AG08396 (cell line): ENCODE measurements at places on chromosomes 2 and 18.

GRCh38 chr18:36692371-36692770, 136.4 kb downstream of the TPGS2 start:
- peak; percentile 63 for DNase-seq

DNA sequence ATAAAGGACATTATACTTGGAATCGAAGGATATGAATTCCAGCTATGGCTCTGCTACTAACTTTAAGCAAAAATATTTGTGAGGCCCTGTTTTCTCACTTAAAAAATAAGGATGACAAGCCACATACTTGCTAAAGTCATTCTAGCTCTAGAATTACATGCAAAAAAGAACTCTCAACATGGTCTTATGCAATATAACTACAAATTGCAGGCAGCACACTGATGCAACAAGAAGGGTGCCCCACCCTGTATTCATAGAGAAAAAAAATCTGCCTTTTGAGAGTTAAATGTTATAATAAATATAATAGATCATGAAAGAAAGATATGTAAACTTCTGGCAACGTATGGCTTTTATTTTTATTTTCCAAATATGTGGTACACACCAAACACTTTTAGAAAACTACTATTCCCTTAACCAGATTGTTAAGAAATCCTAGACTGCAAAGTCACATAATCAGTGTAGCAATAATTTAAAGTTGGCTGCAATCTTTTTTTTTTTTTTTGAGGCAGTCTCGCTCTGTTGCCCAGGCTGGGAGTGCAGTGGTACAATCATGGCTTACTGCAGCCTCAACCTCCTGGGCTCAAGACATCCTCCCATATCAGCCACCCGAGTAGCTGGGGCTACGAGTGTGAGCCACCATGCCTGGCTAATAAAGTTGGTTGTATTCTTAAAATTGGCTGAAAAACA, 40.2 kb upstream of the WDSUB1 start:
- peak; percentile 3 for DNase-seq

DNA sequence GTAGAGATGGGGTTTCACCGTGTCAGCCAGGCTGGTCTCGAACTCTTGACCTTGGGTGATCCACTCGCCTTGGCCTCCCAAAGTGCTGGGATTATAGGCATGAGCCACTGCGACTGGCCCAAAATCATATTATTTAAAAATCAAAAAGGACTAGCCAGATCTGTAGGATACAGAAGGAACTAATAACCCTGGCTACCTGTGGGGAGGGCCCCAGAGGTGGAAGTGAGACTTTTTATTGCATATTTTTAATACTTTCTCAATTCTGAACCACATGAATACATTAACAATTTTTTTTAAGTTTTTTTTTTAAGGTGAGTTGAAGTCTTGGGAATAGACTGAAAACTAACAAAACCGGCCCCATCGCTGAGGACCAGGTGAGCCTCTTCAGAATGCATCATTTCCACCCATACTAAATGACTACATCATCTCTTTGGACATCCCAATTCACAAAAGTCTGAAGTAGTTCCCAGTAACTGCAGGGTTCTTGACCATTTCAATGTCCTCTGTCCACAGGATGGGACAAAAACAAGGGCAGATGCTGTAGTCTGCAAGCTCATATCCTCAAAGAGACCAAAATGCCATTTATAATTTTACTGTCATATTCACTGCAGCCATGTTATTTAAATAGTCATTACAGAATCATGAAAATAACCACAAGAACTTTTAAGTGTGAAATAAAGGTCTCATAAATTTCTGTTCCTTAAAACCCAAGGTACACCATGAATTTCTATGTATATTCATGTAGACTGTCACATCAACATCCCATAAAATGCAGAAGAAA, 21.4 kb downstream of the RPL31 start:
- DNase-seq: no peak

DNA sequence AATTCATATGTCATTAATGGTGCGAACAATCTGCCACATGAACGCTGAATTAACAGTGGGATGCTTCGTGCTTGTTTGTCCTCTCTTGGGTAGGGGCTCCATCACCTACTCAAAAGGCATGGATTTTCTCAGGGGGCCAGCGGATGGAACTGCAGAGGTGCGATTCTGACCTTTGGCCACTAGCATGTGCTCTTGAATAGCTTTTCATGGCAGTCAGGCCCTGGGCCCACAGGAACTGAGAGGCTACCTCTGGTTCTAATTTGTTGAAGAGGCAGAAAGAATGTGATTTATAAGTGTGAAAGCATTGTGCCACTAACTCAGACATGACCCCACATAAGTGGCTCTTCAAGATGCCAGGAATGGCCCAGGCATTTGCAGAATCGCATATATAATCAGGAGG, 283.2 kb downstream of the INSIG2 start:
- peak; percentile 58 for DNase-seq

DNA sequence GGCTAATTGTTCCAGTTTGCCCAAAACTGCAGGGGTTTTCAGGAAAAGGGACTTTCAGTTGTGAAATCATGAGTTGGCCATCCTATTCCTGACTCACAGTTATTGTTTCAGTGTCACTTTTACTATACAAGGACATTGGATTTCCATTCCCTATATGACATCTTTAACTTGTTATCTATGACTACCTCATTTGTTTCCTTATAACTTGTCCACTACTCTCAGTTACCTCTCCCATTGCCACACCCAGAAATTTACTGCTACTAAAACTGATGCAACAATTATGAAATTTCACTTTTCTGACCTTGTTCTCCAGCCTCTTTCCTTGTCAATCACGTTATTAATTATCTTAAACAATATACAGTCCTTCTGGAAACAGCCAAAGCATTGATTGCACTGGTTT, 116.5 kb upstream of the ZNF804A start:
- no peak for DNase-seq

GRCh38 chr2:9228088-9228751, 21.6 kb downstream of the ASAP2 start:
- DNase-seq: peak; percentile 35

DNA sequence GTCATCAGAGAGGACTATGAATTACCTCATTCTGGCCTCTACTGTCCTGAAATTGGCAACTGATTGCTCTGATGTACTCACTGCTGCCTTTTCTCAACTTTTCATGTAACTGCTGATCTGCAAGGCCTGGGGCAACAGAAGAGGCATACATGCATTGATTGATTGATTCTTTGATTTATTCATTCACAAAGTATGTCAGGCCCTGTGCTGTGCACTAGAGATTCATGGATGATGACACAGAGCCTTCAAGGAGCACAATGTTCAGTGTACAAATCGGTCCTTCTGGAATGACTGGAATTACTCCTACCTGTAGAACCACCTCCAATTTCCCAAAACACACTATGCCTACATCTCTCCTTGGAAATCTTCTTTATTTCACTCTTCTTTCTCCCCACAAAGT, 111.3 kb downstream of the LRATD1 start:
- DNase-seq: no peak

- DNase-seq: no peak
Observed at GRCh38 chr2:205915130-205915524, 170.8 kb downstream of the INO80D start.

- peak; percentile 43 for DNase-seq
Observed at GRCh38 chr2:64276417-64277095, 132.3 kb upstream of the PELI1 start.

GRCh38 chr2:112869258-112869842, 32.8 kb upstream of the IL1B start:
- no peak for DNase-seq

GRCh38 chr2:187207126-187207525, 240.9 kb downstream of the CALCRL start:
- no peak for DNase-seq

- no peak for DNase-seq
Observed at GRCh38 chr2:168253379-168253778, 6.0 kb upstream of the STK39 start.

GRCh38 chr2:216498070-216498378, 620 bp upstream of the RPL37A start:
- DNase-seq: no peak

- peak; percentile 86 for DNase-seq
Observed at GRCh38 chr2:206274434-206275311, at the start of gene ZDBF2. Gene ZDBF2 (plus strand): TSS chr2:206274663. CDS start chr2:206281850, 7,187 bp downstream.

DNA sequence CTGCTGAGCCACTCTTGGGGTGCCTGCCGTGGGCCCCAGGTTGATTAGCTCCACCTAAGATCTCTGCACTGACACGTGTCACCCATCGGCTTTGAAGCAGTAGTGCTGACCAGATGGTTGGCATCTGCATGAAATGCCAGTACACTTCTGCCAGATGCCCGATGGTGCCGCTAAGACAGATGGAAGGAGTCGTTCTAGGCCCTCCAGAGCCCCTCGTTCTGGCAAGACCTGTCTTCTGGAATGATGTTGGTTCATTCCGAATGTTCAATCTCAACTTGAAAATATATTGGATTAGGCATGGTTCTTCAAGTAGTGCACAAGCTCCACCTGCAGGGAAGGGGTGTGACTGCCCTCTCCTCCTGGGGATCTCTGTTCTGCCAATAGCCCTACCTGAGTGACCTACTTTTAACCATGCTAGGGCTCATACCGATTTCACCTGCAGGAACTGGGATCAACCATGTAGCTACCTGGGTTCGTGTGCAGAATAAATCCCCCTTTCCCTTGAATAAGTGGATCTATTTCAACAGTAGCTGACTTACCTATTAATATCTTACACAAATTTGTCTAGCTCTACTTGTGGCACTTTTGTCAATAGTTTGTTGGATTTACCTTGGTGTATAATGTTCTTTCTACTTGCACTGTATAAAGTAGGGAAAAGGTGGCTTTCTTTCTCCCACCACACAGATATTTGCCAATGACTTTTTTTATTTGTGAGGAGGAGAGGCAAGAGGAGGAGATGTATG, 342.6 kb downstream of the CTNNA2 start:
- DNase-seq: peak; percentile 15

- DNase-seq: no peak
Observed at GRCh38 chr2:203873921-203874631, 6.5 kb downstream of the CTLA4 start.

DNA sequence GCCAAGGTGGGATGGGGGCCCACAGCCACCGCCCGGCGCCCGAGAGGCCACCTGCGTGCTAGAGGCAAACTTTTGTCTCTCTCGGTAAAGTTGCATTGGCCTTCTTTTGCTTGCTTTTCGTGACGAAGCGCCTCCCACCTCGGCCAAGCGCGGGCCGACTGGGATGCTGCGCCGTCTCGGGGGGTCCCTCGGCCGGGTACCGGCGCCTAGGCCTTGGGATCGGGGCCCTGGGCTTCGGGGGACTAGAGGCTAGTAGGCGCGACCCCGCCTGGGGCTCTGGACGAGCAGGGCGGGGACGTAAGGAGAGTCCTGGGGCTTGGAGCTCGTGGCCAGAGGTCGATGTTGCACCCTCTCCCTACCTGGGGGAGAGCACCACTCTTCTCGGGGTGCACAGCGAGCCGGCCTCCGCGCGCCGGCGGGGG, 545 bp downstream of the GLI2 start:
- DNase-seq: peak; percentile 42

- no peak for DNase-seq
Observed at GRCh38 chr2:12490641-12491040, 226.1 kb upstream of the TRIB2 start.

- DNase-seq: no peak
Observed at GRCh38 chr18:53560546-53560945, 663.9 kb downstream of the MBD2 start.

DNA sequence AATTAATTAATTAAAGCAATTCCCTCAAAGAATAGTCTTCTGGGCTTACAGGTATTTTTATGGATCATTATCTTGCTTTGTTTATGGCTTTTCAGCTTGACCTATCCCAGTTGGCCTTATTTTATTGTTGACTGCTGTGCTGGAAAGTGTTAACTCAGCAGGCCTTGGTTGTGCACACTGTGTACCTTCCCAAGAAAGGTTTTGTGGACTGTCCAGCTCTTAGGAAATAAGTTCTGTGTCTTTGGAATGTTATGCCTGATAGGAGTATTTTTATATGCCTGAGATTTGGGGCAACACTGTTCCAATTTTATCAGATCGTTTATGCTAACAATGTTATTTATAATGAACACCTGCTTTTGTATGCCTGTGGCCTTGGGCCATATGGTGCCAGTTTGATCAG, 671.9 kb upstream of the ZNF804A start:
- DNase-seq: no peak

- DNase-seq: peak; percentile 12
Observed at GRCh38 chr2:152134488-152135280, 35.8 kb upstream of the CACNB4 start.

DNA sequence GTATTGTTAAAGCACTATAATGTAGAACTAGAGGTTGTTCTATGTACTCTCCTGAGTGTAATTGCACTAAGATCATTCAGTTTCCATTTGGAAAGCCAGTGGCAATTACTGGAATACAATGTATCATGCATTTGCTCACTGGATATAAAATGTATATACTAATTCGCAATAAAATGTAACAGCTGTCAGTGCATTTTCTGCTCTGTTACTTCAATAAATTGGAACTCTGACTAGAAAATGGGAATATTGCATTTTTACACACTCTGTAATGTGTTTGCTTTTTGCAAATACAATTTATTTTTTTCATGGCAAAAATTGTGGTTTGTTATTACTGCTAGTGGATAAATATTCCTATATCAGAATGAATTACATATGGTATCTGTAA, 893.8 kb upstream of the POU3F3 start:
- no peak for DNase-seq

DNA sequence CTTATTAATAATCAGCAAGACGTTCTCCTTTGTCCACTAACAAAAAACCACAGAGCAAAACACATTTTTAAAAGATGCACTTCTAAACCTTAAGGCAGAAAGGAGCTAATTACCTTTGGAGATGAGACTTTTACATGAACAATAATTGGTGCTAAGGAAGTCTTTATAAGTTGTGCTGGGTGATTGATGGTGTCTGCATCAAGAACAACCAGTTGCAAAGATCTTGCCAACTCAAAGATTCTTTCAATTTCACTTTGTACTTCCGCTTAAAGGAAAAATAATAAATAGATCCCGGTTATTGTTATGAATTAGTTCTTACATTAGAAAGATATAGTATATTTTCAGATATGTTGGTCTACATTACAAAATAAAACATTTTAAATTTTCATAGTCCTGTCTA, 26.9 kb upstream of the ARL5A start:
- no peak for DNase-seq

DNA sequence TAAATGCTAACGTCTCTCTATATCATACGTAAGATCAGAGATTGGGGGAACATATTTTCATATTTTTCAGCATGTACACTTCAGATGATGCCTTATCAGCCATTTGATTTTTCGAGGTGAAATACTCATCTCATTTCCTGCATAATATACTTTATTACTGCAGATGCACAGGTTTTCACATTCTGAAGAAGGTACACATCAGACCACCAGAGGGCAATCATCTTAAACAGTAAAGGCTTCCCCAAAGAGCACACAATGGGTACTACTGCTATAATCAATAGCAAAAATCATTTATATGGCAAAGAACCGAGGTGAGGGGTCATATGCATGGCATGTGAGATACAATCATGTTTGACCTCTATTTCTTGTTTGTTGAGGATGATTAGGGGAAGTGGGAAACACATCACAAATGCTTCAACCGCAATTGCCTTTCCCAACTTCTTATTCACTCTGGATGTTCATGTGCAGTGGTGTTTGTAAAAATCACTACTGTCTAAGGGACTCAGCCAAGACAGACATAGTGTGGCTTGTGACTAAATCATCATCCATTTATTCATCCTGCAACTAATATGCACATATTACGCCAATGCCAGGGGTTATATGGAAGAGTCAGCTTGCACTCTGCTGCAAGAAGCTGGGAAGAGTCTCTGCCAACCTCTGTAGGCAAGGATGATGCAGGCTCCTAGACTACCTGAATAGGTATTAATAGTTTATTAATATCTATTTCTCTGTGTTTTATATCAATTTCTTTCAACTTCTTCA, 118.7 kb downstream of the EPB41L3 start:
- DNase-seq: no peak

- DNase-seq: no peak
Observed at GRCh38 chr18:67463829-67464228, 52.7 kb downstream of the DSEL start.

- DNase-seq: no peak
Observed at GRCh38 chr2:90645-91312, 44.5 kb upstream of the FAM110C start.
